ENCODE measurements at places on chromosomes 7 and 10.

DNA sequence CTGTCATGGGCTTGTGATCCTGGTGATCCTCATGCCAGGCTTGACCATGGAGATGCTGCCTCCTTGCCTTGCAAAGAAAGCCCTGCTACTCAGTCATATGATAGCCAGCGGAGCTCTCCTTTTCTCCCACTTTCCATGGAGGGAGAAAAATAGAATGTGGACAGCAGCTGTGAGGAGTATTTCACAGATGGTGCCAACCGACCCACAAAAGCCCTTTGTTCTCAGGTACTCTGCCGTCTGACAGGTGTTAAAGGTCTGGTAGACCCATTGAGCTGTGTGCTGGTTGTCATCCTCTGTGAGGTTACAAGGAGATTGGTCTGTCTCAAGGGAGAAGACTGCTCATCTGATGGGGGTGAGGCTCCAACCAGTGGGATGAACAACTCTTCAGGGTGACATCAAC is 29.5 kb upstream of the COBL start:
- DNase-seq: no peak

- no peak for DNase-seq
Observed at GRCh38 chr7:39145283-39145682, 167.6 kb downstream of the POU6F2 start.

GRCh38 chr10:18179891-18180290 is 39.7 kb downstream of the CACNB2 start:
- DNase-seq: no peak

DNA sequence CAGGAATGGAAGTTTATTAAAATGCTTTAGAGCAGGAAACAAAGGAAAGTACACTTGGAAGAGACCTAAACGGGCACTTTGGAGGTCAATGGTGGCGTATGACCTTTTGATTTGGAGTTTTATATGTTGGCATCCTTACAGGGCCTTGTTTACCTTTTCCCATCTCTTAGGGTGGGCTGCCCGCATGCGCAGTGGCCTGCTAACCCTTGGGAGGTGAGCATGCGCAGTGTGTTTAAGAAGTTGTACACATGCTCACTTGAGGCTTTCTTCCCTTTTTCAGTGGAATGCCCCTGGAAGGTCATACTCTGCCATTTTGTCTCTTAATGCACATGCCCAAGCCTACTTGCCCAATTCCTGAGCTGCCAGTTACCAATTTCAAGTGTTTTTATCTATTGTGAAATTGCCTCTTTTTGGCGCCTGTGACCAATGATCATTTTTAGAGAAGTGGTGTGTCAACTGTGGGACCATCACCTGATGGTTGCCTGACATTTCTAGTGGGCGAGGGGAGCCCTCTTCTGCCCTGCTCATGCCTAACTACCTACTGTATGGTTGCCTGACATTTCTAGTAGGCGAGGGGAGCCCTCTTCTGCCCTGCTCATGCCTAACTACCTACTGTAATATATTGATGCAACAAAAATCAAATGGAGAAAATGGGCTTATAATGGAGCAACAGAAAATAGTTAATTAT is 138.0 kb downstream of the PPP1R9A start:
- DNase-seq: no peak

- DNase-seq: no peak
Observed at GRCh38 chr7:151930695-151931094, 25.6 kb upstream of the GALNTL5 start.
